ENCODE measurements at places on chromosomes 4 and X.

DNA sequence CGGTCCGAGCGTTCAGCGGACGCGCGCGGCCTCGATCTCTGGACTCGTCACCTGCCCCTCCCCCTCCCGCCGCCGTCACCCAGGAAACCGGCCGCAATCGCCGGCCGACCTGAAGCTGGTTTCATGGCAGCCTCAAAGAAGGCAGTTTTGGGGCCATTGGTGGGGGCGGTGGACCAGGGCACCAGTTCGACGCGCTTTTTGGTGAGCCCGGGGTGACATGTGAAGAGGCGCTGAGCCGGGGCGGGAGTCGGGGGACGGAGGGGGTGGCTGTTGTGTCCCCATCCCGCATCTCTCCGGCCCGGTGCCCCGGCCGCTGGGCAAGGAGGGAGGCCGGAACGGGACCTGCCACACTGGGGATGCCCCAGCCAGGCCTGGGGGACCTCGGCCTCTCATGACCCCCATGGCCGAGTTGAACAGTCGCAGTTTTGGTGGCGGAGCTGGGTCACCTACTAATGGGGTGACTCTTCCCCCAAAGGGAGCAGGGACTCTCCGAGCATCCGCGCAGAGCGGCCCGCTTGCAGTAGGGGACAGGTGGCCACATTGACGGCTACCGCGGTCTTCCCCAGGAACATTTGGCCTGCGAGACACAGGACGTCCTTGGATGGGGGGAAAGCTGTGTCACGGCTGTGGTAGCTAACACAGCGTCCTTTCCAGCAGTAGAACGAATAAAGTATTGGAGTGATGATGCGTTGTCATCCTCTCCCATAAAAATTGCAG, at the start of gene GK:
GK (plus strand) TSS at position 9 of the 717 bp plus-strand sequence; CDS start at position 124, 115 bp downstream.
- DNase-seq = no peak

GRCh38 chrX:71107762-71108360, 1.3 kb upstream of the CXorf65 start:
- no peak for DNase-seq

- no peak for DNase-seq
Measured at GRCh38 chr4:154361450-154361849, 130.1 kb downstream of the DCHS2 start.

GRCh38 chrX:26915064-26915463, 548.1 kb downstream of the PPP4R3C start:
- no peak for DNase-seq

DNA sequence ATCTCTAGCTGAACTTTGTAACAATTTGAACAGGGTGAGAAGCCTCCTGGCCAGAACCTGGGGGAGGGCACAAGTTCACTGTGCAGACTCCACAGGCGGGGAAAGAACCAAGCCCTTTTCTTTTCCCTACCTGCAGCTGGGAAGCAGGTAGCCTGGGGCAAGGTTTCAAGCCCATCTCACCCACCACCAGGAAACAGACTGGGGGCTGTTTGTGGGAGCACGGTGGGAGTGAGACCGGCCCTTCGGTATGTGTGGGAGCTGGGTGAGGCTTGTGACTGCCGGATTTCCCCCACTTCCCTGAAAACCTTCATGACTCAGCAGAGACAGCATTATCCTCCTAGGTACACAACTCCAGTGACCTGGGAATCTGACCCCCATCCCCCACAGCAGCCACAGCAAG, 211.7 kb downstream of the ZNF674 start:
- no peak for DNase-seq

DNA sequence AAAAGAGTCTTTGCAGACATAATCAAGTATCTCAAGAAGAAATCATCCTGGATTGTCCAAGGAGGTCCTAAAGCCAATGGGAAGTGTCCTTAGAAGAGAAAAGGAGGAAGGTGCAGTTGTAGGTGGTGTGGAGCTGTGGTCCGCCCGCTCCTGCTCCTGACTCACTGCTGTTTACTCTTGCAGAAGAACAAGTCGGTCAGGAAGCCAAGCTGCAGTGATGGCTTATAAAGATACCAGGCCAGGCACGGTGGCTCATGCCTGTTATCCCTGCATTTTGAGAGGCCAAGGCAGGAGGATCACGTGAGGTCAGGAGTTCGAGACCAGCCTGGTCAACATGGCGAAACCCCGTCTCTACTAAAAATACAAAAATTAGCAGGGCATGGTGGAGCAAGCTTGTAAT, 66.4 kb upstream of the ATP6AP2 start:
- DNase-seq = no peak

GRCh38 chr4:109998867-109999584, 86.3 kb downstream of the EGF start:
- no peak for DNase-seq

- no peak for DNase-seq
Measured at GRCh38 chr4:85681221-85681657, 206.3 kb downstream of the ARHGAP24 start.

DNA sequence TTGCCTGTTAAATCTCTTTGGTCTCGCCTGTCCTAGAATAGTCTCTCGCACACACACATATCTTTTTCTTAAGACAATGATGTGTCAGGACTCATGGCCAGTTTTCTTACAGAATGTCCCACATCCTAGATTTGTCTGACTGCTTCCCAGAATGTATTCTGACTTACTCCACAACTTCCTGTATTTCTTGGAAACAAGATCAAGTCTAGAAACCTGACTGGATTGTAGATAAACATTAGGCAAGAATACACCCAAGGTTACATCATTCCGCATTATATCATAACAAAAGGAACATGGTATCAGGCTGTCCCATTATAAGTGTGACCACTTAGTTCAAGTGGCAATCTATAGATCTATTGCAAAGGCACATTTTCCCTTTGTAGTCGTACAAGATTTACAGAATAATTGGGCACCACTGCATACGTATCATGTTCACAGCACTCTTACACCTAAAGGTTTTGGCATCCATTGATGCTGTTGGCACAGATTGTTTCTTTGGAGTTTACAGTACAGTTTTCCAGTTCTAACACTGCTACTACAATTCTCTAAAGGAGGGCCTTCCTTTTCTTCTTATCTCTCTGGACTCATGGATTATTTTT, 56.4 kb downstream of the FBXW7 start:
- DNase-seq = no peak

DNA sequence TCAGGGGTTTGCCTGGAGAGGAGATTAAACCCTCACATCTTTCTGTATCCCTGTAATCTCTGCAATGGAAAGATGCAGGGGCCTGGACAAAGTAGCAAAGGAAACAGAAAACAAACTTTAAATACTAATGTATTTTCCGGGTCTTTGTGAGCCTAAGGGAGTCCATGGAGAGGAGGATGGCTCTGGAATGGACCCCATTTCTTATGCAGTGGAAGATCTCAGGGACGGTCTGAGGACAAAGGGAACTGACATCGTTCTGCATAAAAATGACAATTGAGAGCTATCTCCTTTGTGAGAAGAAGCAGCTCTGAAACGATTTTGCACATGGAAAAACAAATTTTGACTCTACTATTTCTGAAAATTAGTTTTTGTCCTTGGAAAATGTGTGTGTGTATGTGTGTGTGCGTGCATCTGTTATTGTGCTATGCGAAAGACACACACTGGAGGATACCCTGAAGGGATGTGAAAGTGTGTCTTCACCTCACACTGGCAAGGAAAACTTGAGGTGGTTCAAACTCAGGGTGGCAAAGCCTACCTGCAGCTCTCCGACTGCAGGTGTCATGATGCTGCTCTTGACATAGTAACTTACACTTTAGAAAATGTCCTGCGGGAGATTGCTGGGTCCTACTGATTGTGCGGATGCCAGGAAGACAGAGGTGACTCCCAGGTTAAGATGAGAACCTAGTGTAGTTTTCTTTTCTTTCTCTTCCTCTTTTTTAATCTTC, 126.4 kb upstream of the JADE1 start:
- DNase-seq = no peak

DNA sequence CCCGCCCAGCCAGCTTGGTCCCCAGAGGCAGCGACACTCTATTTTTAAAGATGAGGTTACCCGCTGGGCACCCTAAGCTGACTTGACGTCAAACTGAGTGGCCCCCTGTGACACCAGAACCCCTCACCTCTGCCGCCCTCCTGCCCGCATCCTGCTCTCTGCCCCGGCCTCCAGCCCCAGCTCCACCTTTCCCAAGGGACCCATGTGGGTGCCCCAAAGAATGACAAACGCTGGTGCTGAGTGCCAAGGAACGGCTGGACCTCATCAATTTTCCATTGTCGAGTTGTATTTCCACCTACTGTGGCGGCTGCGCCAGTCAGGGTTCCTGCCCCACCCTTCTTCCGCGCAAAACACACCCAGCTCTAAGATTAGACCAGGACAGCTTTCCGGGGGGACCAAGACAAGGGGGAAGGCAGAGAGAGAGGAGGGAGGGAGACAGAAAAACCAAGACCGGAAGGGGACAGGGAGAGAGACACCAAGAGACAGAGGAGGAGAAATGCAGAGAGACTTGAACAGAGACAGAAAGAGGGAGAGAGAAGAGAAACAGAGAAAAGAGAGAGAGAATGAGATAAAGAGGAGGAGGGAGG, 2.0 kb downstream of the PRKX start:
- DNase-seq = no peak

GRCh38 chr4:110634350-110635162, 11.7 kb upstream of the PITX2 start:
- DNase-seq = no peak

GRCh38 chr4:24594887-24595286, 10.5 kb upstream of the DHX15 start:
- DNase-seq = no peak

- DNase-seq = no peak
Measured at GRCh38 chr4:56326363-56326762, 60.9 kb downstream of the AASDH start.

DNA sequence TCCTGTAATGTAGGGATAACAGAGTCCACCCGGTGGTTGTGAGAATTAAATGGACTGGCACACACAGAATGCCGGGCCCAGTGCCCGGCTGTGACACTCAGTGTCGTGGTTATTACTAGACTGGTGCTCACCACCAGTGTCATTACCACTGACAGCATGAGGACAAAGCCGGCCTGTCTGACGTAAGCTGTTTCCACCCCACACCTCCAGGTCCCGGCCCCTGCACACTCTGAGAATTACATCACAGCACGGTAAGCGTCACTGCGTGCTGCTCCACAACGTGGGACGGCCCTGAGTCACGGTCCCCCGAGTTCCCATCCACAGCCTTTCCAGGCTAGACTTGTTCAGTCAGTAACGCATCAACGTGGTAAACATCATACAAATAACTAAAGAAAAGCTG, 22.9 kb downstream of the FAT1 start:
- DNase-seq = no peak

DNA sequence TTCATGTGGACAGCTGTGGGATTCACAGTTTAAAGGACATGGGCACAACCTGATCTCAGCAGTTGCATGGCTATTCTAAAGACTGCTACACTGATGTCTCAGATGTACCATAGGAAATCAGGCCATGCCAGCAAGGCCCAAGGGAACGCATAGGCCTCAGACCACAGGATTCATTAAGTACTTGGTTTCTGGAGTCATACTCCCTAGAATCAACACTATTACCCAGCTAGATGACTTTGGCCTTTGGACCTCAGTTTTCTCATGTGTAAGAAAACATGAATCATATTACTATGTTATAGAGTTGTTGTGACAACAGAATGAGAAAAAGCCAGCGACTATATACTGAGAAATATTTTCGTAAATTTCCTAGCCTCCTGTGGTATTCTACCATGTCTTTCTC, 67.9 kb downstream of the NHS start:
- DNase-seq = no peak

DNA sequence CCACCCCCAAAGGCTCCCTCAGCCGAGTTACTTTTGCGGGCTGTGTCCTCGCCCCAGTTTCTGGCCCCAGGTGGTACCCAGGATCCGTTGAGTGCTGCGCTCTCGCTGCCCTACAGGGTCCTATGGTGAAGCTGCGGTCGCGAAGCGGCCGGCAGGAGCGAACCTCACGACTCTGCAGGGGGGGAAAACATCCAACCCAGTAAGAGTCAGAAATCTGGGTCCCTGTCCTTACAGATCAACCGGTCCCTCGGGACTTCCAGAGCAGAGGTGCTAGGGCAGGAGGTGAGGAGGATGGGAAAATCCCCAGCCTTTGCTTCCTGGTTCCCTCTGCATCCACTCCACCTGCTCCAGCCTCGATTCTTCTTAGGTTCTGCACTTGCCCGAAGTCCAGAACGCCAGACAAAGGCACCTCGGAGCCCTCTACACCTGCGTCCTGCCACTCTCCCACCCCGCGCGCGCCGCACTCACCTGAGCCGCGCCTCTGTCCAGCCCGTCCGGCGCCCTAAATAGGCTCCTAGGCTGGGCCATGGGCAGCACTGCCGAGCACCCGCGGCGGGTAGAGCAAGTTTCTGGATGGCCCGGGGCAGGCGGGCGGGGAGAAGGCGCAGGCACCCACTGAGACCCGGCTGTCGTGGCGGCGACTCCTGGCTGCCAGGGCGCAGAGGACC, at the start of gene HS3ST1:
HS3ST1 (minus strand) TSS at position 664 of the 668 bp plus-strand sequence. CDS start 28,889 bp downstream, outside the sequence.
- DNase-seq = no peak

DNA sequence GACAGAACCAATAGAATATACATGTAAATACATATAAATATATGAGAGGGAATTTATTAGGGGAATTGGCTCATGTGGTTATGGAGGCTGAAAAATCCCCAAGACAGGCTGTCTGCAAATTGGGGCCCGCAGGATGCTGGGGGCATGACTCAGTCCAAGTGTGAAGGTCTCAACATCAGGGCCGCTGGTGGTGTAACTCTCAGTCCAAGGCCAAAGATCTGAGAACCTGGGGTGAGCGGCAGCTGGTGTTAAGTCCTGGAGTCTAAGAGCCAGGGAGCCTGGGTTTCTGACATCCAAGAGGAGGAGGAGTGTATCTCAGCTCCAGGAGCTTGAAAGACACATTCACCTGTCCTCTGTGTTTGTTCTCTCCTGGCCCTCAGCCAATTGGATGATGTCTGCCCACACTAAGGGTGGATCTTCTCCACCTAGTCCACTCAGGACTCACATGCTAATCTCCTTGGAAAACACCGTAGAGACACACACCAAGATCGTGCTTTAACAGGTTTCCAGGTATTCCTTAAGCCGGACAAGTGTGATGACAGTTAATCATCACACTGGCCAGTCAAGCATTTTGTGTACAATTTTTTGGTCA, 28.9 kb downstream of the TIGD2 start:
- no peak for DNase-seq

GRCh38 chrX:110531873-110532580, 173.4 kb downstream of the RTL9 start:
- DNase-seq = no peak

DNA sequence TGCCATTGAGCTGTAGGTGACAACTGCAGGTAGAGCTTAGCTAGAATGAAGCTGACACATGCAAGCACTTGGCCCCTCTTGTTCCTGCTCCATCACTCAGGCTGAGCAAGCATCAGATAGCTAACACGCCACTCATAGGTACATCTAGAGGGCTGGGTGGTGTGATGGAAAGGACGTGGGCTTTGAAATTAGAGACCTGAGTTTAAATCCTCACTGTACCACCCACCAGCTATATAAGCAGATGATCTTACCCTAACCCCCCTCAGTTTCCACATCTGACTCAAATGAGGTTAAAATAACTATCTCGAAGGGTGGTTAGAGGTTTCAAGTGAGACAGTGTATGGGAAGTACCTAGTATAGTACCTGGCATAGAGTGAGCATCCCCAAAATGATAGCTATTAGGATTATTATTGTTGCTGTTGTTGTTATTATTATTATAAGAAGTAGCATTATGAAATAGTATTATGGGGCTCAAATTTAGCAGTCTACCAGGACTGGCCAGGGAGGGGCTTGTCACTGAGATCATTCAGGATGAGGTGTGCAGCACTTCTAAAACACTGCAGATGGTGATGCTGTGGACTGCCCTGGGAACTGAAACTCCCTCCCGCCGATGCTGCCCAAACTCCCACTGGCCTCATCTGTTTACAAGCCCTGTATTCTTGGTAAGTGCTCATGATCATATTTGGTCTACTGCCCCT, 59.0 kb downstream of the REELD1 start:
- no peak for DNase-seq
